ENCODE measurements at places on chromosomes 7 and 10.

- DNase-seq = no peak
These were observed 95.3 kb upstream of the MAGI2 start for GRCh38 chr7:79548727-79549126.

- DNase-seq = no peak
These were observed 9.1 kb upstream of the SSBP1 start for GRCh38 chr7:141729020-141729419.

GRCh38 chr7:45178241-45179225 lies 20.9 kb downstream of the RAMP3 start:
- no peak for DNase-seq

- DNase-seq = no peak
These were observed 1211.2 kb upstream of the SORCS1 start for GRCh38 chr10:108375691-108376090.

DNA sequence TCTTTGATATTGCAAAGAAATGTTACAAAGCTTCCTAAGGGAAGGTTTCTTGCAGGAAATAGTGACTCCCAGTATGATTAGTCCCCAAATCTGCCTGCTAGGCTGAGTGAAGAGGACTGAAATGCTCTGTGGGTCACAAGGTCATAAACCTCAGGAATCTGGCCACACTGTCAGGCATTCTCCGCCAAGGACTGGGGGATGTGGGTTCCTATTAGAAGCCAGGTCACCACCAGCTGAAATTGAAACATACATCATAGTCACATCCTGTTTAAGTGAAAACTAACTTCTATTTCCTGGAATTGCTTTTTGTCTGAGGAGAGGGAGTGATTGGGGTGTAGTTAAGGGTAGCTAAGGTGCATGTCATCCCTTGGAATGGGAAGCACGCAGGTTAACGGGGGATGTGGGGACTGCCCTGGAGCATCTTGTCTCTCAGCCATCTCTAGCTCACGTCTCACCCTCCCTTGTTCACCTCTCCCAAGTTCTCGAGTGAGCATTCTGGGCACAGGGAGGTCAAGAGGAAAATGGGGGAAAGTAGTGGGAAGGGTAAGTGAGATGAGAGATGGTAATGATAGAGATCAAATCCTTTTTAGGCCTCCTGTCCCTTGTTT lies 12.0 kb upstream of the GSAP start:
- DNase-seq = peak; percentile 34

DNA sequence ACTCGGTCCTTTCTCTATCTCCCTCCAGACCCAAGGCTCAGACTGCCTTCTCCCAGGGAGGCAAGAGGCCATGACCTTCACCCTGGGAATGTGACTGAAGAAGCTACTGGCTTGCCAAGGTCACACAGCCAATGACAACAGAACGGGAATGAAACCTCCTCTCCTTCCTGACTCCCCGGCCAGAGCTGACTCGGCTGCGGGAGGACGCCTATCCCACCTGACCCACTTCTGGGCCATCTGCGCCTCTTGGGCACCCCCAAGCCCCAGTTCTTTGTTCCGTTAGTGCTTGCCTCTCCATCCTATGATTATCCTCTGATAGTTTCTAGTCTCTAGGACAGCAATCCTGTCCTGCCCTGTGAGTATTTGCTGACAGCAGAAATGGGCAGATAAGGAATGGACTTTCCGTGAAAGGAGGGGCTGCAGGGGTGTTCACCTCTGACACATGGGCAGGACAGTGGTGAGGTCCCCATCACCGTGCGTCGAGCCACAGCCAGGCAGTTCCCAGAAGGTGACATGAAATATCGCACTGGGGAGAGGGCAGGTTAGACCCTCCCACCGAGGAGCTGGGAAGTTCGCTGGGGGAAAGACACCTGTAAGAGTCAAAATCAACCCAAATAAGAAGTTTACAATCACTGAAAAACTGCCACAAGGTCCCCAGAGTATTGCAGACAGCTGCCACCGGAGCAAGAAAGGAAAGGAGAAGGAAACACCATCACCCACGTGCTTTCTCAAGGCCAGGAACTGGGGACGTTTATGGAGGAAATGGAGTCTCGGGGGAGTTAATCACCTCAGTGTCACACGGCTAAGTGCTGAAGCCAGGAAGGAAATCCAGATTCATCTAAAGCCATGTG lies 63.0 kb downstream of the INSIG1 start:
- no peak for DNase-seq

- no peak for DNase-seq
These were observed 5.3 kb downstream of the FGF8 start for GRCh38 chr10:101770331-101771215.

- DNase-seq = no peak
These were observed 168.3 kb downstream of the VTI1A start for GRCh38 chr10:112615269-112615668.

DNA sequence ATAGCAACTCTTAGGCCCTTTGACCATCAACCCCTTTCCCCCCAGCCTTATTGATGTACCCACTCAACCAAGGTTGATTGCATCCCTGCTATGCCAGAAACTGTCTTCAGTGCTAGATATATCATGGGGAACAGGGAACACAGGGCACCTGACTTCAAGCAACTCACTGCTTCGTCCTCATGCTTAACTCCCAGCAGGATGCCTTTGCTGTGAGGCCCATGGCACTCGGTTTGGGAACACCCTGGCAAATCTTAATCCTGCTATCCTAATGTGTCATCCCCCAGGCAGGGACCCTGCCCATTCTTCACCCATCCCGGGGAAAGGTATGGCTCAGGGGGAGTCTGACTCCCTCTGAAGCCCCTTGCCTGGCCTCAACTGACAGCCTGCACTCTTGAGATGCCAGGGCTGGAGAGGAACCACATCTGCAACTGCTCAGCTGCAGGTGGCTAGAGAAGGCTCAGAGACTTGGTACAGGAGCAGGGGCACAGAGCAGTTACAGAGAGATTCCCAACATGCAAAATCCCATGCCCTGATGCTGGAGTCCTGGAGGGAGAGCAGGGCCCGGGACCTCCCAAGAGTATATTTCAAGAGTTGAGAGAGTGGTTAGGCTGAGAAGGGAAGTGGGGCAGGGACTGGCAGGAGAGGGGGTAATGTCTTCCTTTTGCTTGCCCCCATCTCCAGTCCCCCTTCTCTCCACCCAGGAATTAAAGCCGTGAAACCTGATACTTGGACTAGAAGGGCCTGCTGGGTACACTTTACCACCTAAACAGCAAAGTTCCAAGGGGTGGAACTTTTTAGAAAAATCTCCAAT lies 2.4 kb upstream of the UNC5B start:
- DNase-seq = no peak

- DNase-seq = no peak
These were observed 2.8 kb upstream of the DEPP1 start for GRCh38 chr10:44981172-44982113.

GRCh38 chr10:47087667-47088066 lies 176.4 kb downstream of the PTPN20 start:
- DNase-seq = no peak

GRCh38 chr7:51238981-51239495 lies 77.6 kb downstream of the COBL start:
- DNase-seq = no peak

DNA sequence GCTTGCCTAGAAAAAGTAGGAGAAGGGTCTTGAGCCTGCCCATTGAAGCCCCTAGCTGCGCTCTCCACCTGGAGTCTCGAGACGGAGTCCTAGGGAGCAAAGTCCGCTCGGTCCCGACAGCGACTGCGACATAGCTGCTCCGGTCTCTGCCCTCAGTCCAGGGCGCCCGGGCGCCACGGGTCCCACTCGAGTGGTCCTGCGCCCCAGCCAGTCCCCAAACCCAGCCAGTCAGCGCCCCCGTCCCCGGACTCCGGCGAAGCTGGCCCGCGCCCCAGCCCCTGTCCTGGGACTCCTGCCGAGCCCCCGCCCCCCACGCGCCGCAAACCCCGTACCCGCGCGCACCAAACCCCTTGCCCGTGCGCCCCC lies 490 bp downstream of the TNS3 start:
- DNase-seq = no peak

DNA sequence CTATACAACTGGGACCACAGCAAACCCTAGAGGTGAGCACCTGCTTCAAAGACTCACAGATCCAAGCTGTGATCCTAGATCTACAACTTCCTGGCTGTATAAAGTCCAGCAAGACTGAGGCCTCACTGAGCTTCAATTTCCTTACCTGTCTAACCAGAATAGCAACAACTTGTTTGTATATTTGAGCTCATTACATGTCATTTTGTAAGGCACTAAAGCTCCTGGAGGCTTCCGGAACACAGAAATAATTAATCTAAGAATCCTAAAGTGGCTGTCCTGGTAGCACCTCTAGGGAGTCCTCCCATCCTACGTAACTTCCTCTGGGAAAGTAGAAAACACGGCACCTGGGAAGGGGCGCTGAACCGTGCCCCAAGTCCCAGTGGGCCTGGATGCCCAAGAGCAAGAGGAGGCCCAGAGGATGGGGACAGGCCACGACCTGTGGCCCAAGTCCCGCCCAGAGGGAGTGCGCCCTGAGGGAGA lies 39.4 kb downstream of the HK1 start:
- DNase-seq = no peak

DNA sequence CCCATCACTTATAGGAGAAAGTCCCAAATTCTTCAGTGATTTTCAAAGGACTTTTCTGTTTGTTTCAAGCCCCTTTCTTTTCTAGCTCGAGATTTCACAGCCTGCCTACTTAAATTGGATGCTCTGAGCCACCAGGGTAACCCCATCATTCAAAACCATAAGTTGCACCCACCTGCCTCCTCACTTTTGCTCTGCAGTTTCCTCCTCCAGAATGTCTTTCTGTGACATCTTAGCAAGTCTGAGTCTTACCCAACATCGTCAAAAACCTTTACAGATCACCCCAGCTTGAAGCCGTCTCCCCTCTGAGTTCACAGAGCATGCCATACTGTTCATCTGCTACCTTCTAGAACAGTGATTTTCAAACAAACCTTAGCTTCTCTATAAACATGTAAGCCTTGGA lies 64.3 kb upstream of the CACNB2 start:
- DNase-seq = no peak

- DNase-seq = no peak
These were observed 106.7 kb downstream of the ITGB1 start for GRCh38 chr10:32851301-32851700.

GRCh38 chr7:108515630-108516029 lies 10.3 kb downstream of the PNPLA8 start:
- DNase-seq = no peak

- no peak for DNase-seq
These were observed 134.9 kb downstream of the RAMP3 start for GRCh38 chr7:45292481-45292880.

DNA sequence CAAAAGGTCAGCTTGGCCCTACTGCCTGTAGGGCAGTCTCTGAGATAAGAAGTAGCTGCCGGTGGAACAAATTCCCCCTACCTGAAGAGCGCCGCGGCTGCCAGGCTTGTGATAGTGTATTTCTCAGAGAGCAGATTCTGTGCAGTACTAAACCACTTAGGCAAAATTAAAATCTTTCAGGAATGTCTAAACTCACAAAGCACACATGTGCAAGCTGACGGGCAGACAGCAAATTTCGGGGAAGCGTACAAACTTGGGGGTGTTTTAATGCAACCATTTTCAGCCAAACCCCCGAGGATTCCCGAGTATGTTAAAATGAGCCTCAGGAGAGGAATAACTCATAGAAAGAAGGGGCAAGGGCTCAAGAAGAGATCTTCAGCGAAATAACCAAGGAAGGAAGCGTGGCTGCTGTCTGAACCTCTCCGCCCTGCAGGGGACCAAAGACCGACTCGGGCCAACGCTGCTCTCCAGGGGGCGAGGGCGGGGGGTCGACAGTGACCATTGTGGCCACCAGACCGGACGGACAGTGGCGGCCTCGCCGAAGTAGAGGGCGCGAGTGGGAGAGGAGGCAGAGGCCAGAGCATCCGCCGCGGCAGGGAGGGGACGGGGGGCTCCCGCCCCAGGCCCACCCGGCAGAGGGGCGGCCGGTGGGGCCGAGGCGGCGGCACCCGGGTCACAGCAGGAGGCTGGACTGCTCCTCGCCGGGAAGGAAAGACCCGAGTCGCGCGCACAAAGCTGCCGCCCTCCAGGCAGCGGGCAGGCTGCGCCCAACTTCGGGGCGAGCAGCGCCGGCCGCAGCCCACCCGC lies 819 bp downstream of the HYCC1 start:
- DNase-seq = no peak

GRCh38 chr7:145293754-145294153 lies 457.9 kb upstream of the TPK1 start:
- DNase-seq = no peak

GRCh38 chr10:80472234-80473095 lies 18.4 kb downstream of the TSPAN14 start:
- DNase-seq = peak; percentile 85

DNA sequence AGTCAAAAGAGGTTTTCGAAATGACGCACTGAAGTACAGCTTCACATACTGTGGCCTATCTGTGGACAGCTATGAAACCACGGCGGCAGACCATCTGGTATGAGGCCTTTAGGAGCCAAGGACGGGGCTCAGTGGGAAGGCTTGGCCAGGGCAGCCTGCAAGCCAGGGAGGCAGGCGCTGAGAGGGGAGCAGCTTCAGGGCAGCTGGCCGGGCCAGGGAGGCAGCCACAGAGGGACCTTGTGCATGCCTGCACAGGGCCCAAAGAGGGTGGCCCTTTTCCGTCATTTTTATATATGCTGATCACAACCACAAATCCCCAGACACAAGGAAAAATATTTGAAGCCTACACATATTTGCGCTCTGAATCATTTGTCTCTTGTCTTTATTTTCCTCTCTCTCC lies 13.5 kb downstream of the CALD1 start:
- DNase-seq = no peak

DNA sequence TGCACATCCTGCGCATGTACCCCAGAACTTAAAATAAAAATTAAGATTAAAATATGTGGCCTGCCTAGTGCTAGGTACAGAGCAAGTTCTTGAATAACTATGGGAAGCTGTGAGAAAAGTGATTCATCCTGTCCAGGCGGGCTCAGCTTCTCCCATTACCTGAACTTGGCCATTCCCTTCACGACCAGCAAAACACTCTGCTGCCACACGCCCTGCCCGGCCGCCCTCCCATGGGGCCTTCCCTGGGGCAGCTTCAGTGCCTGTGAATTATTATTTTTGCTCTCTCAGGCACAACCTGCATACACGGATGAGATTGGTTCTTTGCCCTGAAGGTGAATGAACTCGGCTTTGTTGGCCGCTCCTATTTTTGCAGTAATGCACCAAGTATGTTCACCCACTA lies 209.2 kb upstream of the SHH start:
- DNase-seq = no peak

DNA sequence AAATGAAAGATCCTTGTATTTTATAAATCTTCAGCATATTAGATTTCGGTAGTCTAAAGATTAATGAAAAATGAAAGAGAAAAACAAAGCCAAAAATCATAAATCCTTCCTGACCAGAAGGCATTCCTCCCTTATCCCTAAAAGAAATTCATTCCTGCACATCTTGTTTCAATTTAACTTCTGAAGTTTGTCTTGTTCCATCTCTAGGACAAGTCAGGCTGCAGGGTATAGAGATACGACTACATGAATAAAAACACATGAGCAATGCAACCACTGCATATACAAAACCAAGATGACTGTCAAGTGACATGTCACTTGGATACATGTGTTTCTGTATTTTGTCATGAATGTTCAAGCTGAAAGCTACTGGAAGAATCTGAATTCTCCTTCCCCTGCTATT lies 214.9 kb downstream of the JAZF1 start:
- no peak for DNase-seq

Data from activated CD4-positive, alpha-beta T cell treated with anti-CD3 and anti-CD28 coated beads, Interleukin-2, Interleukin-4, amounts not matched to agents 100 ng/mL and 50 ng/mL, durations not matched to agents 16 hours and 8 hours (primary cell).